Activated CD4-positive, alpha-beta T cell treated with anti-CD3 and anti-CD28 coated beads, Interleukin-2, amount 50 U/mL, for 48 hours (primary cell): ENCODE measurements at places on chromosomes 16 and 17.
A peak's percentile ranks its signal among the peaks of the same experiment; 100 is the strongest.

DNA sequence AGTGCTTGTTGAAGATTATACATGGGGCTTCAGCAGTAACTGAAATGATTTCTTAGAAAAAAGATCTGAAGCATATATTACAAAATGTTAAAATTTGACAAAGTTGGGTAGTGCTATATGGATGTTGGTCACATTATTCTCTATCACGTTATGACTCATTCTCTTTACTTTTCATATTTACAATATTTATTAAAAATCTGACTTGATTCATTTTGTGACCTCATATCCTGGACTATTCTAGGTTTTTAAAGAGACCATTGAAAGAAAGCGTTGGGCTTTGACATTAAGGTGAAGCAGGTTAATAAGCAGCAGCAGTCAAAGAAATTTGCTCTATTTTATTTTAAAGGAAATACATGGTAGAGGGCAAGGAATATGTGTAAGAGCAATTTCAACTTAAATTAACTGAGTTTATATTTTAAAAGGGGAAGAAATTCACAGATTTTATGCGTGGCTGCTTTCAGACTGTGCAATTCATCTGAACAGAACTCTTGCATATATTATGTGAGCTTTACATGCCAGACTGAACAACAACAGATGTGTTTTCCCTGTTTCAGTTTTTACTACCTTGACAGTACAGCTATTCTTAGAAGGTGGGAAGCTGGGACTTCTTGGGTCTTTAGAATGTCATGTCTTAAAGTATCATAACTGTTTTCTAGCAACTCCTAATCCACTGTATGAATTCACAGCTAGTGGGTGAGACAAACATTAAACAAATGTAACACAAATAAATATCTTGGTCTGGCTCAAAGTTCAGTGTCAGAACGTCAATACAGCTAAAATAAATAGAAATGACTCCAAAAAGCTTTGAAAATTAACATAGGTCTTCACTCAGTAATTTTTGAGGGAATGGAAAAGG, 10.4 kb upstream of the FAM20A start:
- no peak for DNase-seq

DNA sequence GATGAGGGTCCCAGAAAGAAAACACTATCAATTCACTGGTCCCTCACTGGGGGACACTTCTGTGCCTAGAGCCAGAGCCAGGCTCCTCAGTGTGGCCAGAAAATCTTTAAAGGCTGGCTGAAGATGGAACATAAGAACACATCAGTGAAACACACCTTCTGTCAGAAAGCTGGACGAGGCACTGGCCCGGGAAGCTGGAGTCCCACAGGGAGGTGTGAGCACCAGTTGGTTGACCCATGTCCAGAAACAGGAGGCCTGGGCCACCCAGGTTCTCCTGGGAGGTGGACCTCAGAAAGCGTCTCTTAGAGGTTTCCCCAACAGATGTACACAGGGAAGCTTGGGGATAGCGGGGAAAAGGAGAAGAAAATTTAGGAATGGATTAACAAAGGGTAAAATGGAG, 56.2 kb upstream of the ALDH3A2 start:
- no peak for DNase-seq

DNA sequence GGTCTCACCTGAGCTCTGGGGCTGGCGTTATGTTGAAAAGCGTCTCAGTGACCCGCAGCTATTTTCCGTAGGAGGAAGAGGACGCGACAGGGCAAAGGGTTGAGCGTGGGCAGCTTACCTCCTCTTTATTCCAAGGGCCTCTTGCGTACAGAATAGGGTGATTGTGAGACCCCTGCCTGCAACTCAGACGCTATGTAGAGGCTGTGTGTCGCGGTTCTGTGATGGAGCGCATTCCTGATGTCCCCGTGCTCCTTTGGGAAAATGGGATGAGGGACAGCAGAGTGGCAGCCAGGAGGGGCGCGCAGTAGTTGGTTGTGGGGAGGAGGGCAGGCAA, 531 bp upstream of the CDH8 start:
- no peak for DNase-seq

DNA sequence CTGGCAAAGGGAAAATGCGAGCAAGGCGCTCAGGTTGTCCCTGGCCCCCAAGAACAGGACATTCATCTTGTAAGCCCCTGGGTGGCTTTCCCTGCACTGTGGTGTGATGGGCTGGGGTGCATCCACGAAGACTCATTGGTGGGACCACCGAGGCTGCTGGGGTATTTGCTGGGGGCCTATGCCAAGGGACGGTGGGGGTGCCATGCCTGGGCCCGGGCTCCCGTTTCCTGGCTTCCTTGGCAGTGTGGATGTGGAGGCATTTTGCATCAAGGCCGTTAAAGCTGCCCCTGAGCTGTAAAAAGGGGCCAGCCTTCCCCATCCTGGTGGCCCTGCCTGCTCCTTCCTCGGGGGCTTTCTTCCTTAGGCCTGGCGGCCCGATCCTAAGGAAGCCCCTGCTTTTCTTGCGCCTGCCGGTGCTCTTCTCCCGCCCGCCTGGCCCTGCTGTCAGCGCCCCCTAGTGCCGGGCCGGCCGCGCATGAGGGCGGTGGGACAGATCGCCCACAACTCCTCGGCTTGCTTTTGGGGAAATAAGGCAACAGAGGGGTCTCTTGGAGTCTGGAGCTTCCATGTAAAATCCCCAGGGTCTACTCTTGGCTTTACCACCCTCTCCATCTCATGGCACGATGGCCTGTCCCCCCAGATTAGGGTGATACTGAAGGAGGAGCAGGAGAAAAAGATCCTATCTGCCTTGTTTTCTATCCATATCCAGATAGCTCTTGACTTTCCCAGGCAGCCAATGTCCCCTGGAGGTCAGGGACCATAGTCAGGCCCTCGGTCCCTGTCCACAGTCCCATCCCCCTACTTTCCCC, 9.8 kb upstream of the TBX2 start:
- peak; percentile 67 for DNase-seq

DNA sequence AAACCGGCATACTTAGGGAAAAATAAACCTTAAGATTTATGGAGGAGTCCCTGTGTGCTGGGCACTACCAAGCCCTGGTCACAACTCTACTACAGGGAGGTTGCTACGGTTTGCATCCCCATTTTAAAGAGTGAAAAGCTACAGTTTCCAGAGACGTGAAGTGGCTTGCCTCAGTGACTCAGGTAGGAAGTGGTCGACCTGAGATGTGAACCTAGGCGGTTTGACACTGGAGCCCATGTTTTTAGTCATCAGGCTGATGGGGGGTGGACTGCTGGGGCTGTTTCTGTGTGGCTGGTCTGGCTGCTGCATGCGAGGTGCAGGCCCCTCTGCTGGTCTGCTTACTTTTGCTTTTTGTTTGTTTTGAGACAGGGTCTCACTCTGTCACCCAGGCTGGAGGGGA, 6.6 kb downstream of the COX6A2 start:
- peak; percentile 72 for DNase-seq

DNA sequence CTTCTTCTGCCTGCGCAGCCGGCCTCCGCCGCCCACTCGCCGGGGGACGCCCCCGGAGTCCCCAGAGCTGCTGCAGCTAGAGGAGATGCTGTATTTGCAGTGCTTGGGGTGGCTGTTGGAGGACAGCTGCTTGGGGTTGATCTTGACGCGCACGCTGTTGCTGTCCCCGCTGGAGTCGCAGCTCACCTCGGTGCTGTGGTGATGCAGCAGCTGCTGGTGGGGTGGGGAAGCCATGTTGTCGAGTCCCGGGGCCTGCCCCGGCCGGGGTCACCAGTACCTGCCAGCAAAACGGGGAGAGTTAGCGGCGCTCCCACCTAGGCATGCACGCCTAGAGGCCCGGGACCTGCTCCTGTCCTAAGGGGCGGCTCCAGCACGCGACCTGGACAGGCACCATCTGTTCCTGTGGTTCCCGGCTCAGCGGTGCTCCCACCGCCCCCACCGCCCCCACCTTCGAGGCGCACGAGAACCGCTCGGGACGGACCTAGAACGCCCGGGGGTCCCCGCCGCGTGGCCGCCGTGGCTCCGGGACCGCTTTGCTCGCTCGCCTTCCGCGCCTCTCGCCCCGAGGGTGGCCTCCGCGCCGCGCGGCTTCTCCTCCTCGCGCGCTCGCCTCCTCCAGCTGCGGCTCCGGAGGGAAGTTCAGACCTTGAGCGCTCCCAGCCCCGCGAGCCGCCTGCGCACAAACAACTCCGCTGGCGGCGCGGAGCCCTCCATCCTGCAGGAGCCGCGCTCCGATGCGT, 863 bp downstream of the ADCY9 start:
- DNase-seq = peak; percentile 61
